ENCODE measurements at places on chromosomes 3 and 15.
A peak's percentile ranks its signal among the peaks of the same experiment; 100 is the strongest.

GRCh38 chr3:159867372-159867771 is 121.3 kb upstream of the IL12A start:
- no peak for DNase-seq

DNA sequence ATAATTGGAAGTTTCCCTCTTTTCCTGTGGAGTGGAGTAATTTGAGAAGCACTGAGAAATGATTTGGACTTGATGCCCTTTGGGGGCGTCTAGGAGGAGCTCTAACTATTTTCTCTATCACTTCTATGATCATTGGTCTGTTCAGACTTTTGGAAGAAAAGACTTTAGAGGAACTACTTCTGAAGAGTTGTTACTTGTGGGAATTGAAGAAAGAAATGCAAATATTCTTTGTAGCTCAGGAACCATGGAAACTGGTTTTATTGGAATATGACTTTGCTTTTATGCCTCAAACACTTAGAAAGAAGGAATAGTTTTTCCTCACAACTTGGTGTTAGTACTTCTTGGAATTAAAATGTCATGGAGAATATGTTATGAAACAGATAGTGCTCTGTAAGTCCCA is 122.0 kb upstream of the ALDH1A3 start:
- no peak for DNase-seq

- DNase-seq: no peak
Observed at GRCh38 chr15:88032787-88033186, 223.8 kb downstream of the NTRK3 start.

- DNase-seq: no peak
Observed at GRCh38 chr3:127746400-127747057, 73.8 kb downstream of the ABTB1 start.

GRCh38 chr3:125310623-125311081 is 64.5 kb downstream of the ZNF148 start:
- peak; percentile 84 for DNase-seq

- DNase-seq: no peak
Observed at GRCh38 chr15:35876762-35877161, 330.8 kb upstream of the DPH6 start.

- no peak for DNase-seq
Observed at GRCh38 chr15:89657686-89658200, 2.5 kb upstream of the KIF7 start.

DNA sequence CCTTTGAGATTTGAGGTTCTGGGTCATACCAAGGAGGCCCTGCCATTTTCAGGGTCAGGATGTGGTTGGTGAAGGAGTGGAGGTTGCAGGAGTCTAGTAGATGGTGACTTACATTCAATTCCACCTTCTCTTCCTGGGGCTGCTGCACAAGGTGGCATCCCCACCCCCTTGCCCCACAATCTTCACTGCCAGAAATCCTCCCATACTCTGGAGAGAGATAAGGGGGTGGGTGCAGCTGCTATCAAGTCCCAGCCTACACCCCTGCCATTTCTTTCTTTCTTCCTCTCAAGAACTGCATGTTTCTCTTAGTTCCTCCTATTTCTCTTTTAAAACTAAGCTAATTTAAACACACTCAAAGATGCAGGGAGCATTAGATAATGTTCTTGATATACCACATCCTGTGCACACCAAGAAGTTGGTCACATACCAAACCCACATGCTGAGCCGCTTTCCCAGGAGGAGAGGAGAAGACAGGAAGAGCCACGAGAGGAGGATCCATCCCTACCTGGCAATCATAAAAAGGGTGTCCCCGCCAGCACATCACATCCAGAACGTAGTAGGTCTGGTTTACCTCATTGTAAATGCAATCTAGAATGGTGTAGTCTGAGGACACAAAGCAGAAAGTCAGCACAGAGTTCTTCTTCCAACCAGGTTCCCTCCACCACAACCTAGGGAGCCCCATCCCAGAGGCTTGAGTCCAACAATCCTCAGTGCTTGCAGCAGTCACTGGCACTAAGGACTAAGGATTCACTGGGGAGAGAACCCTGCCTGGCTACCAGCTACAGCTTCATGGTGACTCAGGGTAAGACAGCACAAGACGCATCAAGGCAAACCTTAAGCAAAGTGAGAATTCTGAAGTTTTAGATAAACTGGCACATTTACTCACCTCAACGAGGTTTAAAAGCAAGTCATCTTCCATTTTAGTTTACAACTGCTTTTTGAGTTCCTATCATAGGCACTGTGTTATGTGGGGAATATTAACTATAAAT is 18.5 kb downstream of the SNUPN start:
- DNase-seq: peak; percentile 78

Data from activated CD4-positive, alpha-beta T cell treated with anti-CD3 and anti-CD28 coated beads, Interleukin-2, amount 10 ng/mL, durations not matched to agents 24 days and 14 days (primary cell).